ENCODE measurements at places on chromosomes 5 and 9.

DNA sequence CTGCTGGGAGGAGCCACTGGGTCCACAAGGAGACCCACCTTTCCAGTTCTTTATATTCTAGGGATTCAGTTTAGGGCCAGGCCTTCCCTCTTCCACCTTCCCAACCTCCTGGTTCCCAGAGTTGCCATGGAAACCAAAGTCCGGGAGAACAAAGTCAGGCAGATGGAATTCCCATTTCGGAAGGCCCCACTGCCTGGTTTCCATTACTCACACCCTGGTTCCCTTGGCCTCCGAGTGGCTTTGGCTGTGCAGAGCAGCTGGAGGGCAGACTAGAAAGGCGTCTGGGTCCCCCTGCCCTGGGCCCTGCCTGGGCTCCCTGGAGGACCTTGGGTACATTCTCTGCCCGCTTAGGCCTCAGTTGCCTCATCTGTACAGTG is 136.1 kb downstream of the RGS3 start:
- no peak for DNase-seq

GRCh38 chr5:161305601-161306000 is 240.9 kb downstream of the GABRB2 start:
- no peak for DNase-seq

GRCh38 chr5:126746290-126746689 is 30.6 kb upstream of the LMNB1 start:
- DNase-seq, result peak; percentile 24

DNA sequence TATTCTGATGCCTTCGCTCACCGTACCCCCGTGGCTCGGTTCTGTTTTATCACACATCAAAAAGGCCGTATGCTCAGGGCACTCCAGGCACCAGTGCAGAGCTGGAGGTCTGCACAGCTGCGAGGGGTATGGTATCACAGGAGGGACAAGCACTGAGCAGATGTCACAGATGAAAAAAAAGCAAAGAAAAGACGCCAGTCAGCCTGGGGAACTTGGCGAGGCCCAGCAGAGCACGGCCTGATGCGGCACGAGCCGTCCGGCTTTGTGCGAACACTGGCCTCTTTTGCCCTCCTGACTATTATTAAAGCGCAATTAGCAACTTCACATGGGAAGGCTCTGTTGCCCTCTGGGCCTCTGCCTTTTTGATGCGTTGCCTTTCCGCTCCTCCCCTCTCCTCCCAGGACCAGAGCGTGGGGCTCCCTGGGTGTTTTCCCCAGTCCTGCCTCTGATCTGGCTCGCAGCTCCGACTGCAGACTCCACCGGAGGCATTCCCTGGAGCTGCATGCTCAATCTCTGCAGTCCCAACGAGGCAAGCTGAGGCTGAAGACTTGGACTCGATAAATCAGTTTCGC is 44.4 kb downstream of the AK8 start:
- no peak for DNase-seq

DNA sequence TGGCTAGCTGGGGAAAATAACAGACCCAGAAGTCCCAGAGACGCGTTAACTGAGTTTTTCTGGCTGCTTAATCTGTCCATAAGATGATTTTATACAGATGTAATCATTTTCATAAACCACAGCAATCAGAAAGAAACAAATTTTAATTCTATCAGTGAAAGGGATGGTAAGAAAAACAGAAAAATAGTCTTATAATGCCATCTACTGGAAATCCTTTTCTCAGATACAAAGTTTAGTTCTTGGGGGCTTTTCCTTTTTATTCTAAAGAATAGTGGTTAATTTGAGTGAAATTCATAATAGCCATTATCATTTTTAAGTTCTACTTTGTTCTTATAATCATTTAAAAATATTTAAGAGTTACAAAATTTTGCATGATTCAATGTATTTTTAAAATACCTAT is 44.4 kb downstream of the DROSHA start:
- DNase-seq, result no peak

DNA sequence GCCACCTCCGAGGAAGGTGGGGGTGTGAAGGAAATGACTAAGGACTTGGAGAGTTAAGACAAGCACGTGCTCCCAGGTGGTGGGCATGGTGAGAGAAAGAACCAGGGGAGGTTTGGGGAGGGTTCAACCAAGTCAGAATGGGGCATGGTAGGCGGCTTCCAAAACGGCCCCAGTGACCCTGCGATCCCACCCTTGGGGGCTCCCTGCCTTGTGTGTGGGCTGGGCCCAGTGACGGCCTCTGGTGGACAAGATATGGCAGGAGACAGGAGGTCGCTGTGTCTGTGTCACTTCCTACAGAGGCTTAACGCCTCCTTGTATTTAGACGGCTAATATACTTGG is 51.3 kb upstream of the IRX4 start:
- no peak for DNase-seq

DNA sequence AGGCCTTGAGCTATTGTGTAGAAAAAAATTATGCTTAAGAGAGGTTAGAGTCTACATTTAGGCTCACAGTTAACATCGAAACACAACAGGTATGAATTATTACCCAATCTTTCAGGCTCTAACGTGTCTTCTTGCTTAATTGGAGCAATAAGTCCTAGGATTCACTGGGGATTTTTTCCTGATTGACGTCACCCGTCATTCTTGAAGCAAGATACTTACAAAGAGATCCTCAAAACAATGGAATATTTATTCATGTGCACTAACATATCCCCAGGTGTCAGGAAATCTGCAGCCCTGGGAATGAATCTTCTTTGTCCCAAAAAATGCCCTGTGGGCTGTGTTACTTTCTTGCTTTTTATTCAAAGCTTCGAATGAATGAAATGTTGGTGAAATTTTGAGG is 413.5 kb downstream of the NFIB start:
- DNase-seq, result no peak

- no peak for DNase-seq
Observed at GRCh38 chr9:21326526-21327139, 8.6 kb downstream of the KLHL9 start.

DNA sequence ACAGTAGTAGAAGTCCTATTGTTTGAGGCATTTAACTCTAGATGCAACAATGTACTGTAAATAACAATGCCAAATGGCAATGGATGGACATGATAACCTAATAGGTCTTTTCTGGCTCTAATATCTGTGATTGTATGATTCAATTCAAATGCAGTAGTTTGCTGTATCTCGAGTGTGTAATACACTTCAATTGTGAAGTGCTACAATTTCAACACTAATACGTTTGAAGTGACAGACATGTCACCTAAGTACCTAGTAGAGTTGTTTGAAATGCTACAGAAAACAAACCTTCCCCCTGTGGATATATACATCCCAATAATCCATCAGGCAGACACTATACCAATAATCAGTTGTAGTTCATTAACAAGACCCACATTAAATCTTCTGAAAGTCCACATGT is 305.9 kb upstream of the ITGA1 start:
- DNase-seq, result no peak

DNA sequence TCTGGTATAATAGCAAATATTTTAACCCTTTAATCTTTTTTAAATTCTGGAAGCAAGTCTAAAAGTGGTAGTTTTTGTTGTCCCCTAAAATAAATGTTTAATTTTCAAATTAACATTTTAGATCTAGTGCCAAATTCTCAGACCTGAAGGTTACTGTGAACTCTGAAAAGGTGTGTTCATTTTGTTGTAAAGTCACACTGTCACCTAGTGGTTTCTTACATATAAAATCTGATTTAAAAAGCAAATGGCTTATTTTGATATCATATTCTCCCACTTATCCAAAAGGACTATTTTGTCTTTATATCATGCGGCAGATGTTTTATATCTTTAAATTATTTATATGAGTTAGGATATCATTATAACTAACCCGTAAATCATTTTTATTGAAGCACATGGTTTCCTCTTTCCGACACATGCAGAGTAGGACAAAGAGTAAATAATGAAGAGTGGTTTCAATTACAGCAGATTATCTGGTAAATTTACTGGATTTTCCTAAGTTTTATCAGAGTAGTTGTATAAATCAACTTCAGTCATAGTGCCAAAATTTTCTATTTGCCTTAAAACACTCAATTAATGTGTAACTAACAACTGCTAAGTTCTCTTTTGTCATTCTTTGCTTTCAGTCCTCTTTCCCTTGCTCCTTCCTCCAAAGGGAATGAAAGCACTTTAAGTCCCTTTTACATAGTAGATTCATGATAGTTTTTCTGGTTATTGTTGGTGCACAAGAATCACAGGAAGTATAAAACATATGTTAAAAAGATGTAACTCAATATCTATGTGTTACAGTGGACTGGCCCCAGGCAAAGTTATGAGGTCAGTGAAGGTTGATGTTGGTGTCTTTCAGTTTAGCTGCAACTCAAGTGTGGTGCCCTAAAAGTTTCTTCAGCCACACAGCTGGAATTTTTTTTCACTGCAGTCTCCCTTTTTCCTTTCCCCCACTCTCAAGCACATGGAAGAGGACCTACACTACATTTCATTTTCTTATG is 189.6 kb downstream of the COX7C start:
- peak; percentile 31 for DNase-seq

DNA sequence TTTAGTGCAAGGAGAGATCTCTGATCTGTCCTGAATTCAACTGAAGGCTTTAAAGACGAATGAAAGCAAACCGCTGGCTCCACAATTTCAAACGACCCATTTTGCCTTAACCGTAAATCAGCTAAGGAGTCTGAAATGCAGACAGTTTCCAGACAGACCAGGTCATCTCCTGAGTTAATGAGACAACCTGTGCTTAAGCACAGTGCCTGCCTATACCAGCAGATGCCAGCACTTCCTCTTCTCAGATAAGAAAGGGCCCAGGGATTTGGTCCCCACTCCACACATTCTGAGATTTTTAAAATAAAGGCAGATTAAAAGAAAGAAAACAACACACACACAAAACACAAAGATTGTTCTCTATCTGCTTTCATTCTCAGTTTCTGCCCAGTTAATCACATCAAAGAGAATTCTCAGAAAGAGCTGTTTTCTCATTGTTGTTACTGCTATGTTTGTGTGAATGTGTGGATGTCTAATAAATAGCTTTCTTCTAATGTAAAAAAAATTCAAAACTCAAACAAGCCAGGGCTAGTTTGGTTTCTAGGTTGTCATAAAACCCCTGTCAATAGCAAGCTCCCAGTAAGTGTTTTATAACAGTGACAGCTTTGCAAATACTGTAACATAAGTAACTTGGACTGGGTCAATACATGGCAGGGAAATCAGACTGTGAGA is 157.7 kb upstream of the SLC24A2 start:
- peak; percentile 52 for DNase-seq

DNA sequence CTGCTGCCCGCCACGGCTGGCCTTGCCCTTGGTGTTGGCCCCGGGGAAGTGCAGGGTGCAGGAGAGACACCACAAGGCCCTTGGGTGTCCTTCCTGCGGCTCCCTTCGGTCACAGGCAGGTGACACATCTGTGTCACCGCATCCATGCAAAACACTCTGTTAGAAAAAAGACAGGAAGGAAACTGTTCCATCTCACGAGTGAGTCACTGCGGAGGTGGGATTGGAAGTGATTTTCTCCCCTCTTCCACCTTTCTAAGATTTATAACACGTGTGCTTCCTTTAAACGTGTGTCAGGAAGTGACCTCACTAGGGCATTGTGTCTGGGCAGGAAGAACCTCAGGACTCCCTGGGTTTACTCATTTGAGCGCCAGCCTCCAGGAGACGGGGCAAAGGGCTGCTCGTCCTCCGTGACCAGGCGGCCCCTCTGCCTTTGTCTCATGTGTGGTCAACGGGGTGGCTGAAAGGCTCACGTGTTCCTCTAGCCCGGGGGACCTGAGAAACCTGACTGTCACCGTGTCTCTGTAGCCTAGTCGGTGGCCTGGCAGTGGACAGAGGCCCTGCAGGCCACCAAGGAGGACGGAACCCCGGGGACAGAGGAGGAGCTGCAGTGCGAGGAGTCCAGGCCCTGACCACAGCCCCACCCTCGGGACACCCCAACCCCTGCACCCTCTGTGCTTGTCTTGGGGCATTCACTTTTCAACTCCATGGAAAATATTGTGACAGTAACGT is 4.9 kb upstream of the LCN1 start:
- DNase-seq, result no peak

GRCh38 chr9:16623989-16624743 is 246.3 kb downstream of the BNC2 start:
- no peak for DNase-seq

Data from renal pelvis (tissue), 12 donors.